ENCODE measurements at places on chromosomes 1 and 21.

DNA sequence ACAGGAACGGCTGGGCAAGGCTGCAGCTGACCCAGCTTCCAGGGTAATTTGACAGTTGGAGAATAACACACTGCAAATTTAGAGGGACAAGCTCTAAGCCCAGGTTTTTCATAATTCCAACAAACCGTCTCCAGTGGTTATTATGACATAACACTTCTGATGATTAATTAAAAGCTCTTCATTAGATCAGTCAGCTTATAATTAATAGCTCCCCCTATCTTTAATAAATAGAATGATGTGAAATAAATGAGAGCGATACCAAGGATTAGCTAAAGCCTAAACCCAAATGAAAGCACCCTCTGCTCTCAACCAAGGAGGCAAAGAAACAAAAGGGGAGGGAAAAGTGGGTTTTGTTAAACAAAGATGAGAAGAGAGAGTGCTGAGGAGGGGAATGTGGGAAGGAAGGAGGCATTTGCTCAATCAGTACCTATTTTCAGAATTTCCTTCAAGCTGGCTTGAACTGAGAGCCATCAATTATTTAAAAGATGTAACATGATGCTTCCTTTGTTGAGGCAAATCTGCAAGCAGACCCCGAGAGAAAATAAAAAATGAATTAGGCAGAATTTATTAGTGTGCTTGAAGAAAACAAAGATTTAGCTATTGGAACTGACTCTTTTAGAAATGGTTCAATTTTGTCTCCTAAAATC lies 221.8 kb upstream of the ESRRG start:
- DNase-seq = no peak

DNA sequence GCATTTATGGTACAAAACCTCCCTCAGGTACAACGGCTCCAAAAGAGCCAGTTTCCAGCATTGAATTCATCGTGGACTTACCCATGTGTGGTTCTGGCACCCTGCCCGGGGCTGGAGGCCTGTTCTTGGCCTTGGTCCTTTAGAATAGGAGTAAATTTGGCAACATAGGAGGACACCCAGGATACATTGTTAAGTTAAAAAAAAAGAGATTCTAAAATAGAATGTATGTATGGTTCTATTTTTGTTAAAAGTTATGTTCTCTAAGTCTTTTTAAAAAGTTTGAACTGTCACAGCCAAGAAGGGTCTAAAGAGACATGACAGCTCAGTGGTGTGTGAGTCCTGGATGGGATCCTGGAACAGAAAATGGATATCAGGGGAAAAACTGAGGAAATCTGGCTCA lies 25.9 kb downstream of the EPHX1 start:
- no peak for DNase-seq

DNA sequence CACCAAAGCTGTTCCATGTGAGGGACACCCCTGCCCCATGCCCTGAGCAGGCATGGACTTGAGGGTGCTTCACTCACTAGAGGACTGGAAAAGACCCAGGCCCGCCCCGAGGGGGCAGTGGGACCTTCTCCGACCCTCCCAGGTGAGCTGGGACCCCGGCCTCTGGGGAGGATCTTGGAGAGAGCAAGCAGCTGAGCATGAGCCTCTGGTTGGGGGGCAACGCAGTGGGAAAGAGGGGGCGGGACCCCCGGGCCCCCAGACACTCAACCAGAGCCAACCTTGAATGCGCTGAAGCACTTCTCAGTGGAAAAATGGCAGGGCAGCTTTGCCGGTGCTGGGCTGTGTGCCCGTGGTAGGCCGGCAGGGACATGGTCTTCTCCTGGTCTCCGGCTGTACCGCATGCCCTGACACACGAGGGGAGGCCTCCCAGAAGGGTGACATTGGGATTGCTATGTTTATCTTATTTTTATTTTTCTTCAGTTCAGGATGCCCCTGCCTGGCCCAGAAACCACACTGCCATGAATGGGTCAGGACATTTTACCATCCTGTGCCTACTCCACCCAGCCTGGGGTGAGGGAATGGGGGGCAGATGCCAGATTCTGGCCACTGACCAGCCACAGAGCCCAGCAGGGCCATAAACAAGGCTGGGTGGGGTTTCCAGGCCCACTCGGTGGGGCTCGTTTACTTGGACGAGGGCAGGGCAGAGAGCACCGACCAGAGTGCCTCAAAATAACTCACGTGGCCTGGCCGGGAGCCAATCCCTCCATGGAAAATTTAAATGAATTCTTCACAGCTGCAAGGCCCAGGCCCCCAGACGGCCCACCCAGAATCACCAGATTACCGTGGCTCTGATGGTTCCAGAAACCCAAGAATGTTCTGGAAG lies 17.2 kb upstream of the LAPTM5 start:
- DNase-seq = no peak

- DNase-seq = no peak
Observed at GRCh38 chr1:52554756-52555155, 1.9 kb upstream of the TUT4 start.

Measured in ACHN (cell line).